ENCODE measurements at places on chromosomes 12 and 14.

GRCh38 chr14:94010625-94011024, 13.5 kb downstream of the CCDC197 start:
- DNase-seq, result no peak

GRCh38 chr12:10553148-10553547, 47.5 kb downstream of the EIF2S3B start:
- no peak for DNase-seq

GRCh38 chr14:76260749-76261148, 109.0 kb downstream of the GPATCH2L start:
- no peak for DNase-seq

- no peak for DNase-seq
Observed at GRCh38 chr12:122097927-122098756, 19.6 kb downstream of the MLXIP start.

DNA sequence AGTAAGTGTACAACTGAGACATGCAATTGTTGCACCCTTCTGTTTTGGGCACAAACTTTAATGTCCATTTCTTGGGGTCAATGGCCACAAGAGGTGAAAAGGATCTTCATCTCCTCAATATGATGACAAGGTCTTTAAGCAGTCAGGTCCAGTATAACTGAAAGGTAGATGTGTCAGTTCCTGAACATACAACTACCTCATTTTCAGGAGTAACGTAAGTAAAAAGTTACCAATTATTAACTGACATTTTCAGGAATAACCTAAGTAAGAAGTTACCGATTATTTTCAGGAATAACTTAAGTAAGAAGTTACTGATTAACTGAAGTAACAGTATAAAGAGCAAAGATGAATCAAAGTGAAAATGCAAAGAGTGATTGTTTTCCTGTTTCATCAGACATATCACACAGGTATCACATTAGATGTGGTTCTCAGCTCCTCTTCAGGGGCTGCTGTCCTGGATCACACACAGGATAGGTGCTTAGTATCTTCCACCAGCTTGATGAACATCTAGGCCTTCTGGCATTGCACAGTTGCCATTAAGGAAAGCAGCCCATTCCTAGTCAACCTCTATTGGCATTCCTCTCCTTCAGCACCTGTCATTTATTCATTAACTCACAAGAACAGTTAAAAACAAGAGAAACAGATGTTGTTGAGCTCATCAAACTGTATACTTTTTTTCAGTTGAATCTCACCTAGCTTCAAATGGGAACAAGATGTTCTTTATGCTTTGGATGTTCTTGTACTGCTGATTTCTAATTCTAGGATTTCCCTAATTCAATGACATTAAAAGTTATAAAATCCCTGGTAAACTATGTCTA, 200.0 kb downstream of the FOXG1 start:
- no peak for DNase-seq

DNA sequence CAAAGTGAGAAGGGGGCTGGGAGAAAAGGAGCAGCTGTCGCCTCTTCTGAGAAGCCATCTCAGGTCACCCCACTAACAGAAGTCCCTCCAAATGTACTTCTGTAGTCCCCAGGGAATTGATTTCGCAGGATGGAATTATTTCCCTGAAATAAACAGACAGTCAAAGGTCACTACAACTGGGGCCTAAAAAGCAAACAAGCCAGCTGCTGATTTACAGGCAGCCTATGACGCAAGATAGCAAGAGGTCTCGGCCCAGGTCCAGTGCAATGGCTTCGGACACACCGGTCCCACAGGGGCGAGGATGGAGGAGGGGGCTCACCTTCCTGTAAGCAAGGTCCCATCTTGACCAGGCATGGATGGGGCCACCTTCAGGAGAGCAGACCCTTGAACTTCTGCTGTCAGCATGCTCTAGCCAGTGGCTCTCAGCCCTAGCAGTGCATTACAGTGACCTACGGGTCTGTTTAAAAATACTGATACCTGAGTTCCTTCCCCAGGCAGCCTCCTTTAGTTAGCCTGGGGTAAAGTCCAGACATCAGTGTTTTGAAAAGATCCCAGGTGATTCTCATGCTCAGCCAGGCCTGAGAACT, 18.1 kb downstream of the NUAK1 start:
- DNase-seq, result no peak

DNA sequence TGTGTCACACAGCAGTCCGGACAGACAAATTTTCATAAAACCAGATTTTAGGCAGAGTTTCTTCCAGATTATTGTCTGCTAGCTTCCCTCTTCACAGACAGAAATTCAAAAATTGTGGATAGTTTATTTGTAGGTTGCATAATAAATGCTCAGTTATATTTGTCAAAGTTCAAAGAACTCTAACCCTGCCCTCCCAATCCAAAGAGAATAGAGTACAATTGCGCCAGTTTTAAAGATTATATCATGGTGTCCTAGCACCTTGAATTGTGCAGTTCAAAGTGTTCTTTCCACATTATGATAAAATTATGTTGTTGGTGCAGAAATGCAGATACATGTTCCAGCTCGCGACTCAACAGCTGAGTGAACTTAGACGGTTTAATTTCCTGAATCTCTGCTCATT, 263.1 kb downstream of the PRKD1 start:
- DNase-seq, result no peak

DNA sequence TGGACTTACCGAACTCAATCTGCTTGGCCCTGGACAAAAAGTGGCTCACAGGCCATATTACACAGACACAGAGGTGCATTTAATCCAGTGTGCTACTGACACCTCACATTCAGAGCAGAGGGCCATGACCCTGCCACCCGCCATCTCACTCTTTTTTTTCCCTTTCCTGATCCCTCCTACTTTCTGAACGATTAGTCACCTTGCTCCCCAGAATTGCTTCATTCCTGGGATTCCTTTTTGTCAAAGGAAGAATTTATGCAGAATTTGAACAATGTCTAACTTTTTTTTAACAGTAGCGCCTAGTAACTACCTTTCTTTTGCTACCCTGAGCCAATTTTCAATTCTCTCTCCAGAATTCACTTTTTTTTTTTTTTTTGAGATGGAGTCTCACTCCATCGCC, 4.6 kb downstream of the PKP2 start:
- no peak for DNase-seq

- DNase-seq, result no peak
Observed at GRCh38 chr12:24918596-24918995, 30.3 kb downstream of the BCAT1 start.

- DNase-seq, result peak; percentile 51
Observed at GRCh38 chr14:74425525-74426201, 347 bp downstream of the SYNDIG1L start.

GRCh38 chr14:85728476-85729065, 198.6 kb downstream of the FLRT2 start:
- DNase-seq, result no peak

GRCh38 chr14:91288876-91289275, 44.4 kb upstream of the GPR68 start:
- no peak for DNase-seq

DNA sequence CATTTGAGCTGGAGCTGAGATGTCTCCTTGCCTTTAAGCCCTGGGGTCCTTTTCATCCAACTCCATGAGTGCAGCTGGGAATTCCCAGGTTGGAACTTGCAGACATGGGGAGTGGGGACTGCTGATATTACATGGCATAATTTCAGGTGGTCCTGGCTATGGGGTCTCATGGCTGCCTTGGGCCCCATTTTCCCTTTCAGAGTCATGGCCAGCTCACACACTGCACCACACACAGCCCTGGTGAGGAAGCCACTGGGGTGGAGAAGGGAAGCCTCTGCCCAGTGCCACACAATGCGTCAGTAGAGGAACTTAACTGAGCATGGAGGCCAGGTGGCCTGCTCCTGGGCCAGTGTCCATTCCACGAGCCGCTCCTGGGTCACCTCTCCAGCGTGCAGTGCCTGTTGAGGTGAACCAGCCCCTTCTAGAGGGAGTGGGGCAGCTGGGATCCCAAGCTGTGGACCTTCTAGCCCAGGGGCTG, 17.3 kb upstream of the KRT86 start:
- no peak for DNase-seq

GRCh38 chr14:77238996-77239395, 32.0 kb downstream of the NGB start:
- no peak for DNase-seq

- DNase-seq, result no peak
Observed at GRCh38 chr14:84937449-84937848, 592.5 kb upstream of the FLRT2 start.

DNA sequence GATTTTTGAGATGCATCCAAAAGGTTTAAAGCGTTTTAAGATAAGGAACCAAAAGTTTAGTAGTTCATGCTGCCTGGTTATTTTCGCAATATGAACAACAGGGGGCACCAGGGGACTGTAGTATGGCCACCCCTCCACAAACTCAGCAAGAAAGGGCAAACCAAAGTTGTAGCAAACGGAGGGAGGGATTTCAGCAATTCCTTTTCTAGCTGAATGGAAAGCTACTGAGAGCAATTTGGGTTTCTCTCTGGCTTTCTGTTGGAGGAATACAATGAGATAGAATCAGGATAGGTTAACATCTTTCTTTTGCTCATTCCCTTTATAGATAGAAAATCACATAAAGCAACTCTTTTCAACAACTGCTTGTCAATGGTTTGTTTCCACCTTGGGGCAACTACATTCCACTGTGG, 62.5 kb downstream of the DRAM1 start:
- peak; percentile 60 for DNase-seq

DNA sequence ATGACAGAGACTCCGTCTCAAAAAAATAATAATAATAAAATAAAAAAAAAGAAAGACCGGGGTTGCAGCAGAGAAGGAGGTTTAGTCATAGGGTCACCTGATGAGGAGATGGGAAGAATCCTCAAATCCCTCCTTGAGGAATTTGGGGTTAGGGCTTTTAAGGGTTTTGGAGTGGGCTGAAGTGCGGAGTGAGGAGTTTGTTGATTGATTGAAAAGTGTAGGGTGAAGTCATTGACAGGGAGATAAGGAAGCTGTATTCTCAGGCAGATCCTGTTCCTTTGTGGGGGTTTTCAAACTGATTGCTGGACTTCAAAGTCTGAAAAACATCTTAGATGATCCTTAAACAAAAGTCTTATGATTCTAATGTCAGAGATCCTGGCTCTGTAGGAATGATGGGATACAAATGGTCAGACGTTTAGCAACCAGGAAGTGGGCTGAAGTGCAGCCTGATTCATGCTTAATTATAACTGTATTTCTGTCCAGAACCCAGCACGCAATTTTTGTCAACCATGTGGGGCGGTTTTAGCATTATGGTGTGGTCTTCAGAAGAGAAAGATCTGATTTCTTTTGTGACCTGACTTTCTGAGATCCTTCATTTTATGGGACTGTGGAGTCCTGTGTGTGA, 16.0 kb downstream of the FNTB start:
- DNase-seq, result no peak

DNA sequence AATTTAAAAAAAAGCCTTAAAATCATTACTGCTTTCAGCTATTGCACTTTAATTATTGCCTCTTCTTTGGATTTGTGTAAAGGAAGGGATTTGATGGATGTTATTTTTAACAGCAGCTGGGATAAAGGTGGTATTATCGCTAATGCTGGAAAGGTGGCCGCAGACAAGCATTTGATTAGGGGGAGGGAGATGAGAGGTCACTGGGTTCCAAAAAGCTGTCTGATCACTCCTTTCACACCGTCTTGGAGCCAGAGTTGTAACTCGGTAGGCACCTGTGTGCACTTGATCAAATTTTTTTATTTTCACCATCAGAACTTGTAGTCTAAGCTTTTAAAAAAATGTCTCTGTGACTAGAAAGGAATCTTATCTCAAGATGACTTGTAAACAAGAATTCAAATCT, 99.8 kb downstream of the AKAP6 start:
- no peak for DNase-seq

DNA sequence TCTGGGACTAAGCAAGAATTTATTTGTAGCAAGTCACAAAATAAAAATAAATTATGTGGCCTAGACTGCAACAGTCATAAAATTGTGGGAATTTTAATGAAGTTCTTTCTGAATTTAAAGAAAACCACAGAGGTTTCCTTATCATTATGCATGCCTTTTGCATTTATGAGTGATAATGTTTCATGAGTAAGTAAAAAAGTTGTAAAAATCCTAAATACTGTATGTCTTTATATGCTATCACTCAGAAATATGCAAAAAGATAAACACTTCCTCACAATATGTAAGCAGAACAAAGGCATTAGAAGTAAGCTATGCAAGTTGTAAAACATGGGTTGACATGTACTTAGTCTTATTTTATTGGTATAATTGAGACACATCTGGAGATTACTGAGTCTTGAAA, 239.4 kb upstream of the PDE3A start:
- no peak for DNase-seq

DNA sequence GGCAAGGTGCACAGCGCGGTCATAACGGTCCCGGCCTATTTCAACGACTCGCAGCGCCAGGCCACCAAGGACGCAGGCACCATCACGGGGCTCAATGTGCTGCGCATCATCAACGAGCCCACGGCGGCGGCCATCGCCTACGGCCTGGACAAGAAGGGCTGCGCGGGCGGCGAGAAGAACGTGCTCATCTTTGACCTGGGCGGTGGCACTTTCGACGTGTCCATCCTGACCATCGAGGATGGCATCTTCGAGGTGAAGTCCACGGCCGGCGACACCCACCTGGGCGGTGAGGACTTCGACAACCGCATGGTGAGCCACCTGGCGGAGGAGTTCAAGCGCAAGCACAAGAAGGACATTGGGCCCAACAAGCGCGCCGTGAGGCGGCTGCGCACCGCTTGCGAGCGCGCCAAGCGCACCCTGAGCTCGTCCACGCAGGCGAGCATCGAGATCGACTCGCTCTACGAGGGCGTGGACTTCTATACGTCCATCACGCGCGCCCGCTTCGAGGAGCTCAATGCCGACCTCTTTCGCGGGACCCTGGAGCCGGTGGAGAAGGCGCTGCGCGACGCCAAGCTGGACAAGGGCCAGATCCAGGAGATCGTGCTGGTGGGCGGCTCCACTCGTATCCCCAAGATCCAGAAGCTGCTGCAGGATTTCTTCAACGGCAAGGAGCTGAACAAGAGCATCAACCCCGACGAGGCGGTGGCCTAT, 875 bp downstream of the HSPA2 start:
- DNase-seq, result peak; percentile 7

GRCh38 chr14:58749066-58749669, 111.4 kb downstream of the DACT1 start:
- DNase-seq, result no peak

- no peak for DNase-seq
Observed at GRCh38 chr12:57000393-57000792, 6.0 kb downstream of the ZBTB39 start.

GRCh38 chr12:90572778-90573177, 382.2 kb downstream of the CCER1 start:
- DNase-seq, result no peak

DNA sequence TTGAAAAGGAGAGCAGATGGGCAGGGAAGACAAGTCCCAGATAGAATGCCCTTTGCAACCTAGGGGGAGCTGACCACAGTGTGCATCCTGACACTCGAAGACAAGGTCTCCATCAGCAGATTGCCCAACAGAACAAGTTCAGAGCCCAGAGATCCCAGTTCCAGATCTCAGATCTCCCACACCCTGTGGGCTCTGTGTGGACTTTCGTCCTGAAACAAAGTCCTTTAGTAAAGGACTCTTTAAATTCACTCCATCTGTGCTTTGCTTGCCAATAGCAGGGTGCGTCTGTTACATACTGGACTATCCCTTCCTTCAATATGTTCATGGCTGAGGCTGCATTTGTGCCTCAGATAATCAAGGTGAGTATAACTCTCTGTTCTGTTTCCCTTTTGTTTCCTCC, 8.7 kb upstream of the C1RL start:
- no peak for DNase-seq

Data from CD4-positive, alpha-beta T cell treated with Interleukin-6 for 4 hours (primary cell).